ENCODE measurements at places on chromosomes 12 and 14.

GRCh38 chr14:35883677-35884293 lies 57.6 kb downstream of the BRMS1L start:
- DNase-seq: no peak

DNA sequence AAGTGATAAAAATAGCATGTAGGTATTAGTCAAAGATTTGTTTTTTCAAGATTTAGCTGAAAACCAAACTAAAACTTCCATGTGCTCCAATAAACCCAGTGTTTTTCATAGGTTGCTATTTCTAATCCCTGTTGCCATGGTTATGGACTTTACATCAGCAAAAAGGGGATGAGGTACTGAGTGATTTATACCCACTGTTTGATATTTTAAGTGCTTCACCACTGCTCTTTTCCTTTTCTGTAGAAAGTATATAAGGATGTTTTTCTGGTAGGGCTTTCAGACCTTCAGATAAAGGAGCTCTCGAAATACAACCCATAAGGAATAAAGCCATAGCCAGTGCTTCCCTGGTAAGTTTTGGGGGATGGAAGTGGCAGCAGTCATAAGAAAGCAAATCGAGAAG lies at the start of gene OTOGL:
Gene OTOGL (plus strand): TSS at position 279 of the 400 bp plus-strand sequence. CDS start 109,895 bp downstream, outside the sequence.
- no peak for DNase-seq

GRCh38 chr12:1332327-1332726 lies 262.1 kb downstream of the FBXL14 start:
- no peak for DNase-seq

DNA sequence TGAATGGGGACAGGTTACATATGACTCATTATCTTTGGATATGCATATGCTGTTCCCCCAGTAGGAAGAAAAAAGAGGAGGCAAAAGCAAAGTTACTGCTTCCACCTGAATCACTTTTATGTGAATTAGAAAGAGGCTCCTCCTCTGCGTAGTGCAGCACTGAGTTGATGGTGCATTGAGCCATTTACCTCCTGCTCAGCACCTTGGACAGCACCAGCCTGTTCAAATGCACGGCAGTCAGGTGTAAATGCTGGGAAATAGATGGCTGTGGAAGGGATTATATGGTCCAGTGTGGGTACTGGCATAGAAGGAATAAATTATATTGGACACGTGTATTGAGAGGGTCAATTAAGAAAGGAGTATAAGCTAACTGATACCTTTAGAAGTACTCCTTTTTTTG lies 541.9 kb upstream of the SEL1L start:
- peak; percentile 3 for DNase-seq

- no peak for DNase-seq
Measured at GRCh38 chr12:18982226-18982949, 147.1 kb upstream of the PLEKHA5 start.

GRCh38 chr14:23883684-23884540 lies 69.7 kb upstream of the DHRS4 start:
- no peak for DNase-seq

GRCh38 chr12:91975891-91976290 lies 169.8 kb downstream of the BTG1 start:
- no peak for DNase-seq

DNA sequence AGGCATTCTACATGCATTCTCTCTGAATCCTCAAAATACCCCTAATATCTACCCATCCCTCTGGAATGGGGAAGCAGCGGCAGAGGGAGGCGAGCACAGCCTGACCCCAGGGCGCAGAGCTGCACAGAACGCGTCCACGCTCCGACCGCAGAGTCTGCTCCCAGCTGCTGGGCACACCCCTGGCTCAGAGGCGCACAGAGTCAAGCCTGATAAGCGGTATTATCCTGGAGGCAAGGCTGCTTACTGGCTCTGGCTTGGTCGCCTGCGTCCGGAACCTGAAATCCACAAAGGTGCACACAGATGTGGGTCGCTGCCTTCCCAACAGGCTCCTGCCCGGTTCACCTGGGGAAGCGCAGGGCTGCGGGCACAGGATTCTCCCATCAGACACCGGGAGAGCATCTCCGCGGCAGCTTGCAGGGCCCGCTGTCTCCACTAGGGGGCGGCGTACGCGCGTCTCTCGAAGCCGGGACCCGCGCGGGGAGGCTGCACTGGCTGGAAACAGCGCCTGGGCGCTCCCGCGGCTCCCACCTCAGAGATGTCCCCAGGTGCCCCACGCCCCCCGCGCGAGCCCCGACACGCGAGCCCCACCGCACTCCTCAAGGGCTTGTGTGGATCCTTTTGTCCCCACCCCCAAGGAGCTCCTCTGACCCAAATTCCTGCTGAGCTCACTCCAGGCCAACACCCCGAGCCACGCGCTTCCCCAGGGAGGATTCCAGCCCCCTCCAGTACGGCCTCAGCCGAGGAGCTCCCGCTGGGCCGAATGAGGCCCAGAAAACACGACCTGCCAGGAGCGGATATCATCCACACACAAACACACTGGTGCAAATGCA lies 120.1 kb upstream of the FZD10 start:
- no peak for DNase-seq

Data from HT1080 (cell line).